ENCODE measurements at places on chromosomes 5 and 9.
A peak's percentile ranks its signal among the peaks of the same experiment; 100 is the strongest.

GRCh38 chr9:91775011-91775707, 174.9 kb downstream of the ROR2 start:
- peak; percentile 38 for DNase-seq

DNA sequence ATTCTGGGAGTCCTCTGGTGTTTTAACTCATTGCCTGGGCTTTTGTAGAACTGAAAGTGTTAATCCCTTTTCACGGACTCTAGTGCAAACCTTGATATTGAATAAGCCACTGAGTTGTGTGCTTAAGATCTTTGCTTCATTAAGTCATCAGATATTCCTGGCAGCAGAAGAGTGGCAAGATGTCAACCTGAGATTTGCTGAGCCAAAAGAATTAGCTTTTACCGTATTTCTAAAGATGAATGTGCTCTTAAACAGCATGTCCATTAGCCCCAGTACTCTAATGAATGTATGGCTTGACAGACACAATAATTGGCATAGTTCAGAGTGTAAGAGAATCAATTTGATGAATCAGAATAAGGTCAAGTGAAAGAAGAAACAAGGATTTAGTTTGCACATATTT, 87.2 kb upstream of the CDH6 start:
- DNase-seq, result no peak

DNA sequence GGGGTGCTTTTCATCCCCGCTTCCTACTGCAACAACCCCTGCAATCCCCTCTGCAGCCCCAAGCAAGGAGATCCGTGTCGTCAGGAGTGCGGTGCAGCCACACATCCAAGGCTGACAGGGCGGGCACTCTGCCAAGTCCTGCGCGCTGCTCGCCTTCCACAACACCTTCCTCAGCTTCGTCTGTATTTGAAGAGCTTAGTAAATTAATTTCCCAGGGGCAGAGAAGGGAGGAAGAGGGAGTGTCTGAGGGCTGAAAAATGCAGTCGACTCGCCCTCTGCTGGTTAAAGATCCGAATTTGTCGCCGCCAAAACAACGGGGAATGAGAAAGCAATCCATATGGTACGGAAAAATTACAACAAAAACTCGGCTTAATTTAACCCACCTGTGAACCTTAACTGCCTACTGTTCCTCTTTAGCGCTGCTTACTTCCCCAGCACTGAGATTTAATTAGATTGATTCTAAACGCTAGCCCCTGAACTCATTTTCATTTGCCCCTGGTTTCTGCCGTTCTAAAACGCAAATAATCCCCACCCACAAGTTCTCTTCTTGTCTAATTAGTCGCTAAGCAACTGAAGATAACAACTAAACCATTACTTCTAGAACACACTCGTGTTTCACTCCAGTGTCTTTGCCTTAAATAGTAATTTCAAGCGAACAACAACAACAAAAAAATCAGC, 10.9 kb upstream of the PCDHB1 start:
- DNase-seq, result peak; percentile 56

DNA sequence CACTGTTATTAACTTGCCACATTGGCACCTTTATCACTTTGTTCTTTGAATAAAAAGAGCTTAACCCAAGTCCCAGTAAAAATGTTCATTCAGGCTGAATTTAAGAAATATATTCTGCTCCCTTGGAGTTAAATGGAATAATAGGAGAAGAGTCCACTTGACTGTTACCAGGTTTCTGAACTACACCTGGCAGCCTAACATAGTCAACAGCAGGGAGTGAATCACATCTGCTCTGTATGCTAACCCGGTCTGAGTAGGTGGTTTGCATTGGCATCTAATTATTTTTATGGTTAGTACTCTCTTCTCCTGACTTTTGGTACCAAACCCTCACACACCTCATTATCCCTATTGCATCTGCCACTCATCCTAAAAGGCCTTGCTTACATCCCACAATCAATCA, 86.7 kb downstream of the STK32A start:
- DNase-seq, result no peak

DNA sequence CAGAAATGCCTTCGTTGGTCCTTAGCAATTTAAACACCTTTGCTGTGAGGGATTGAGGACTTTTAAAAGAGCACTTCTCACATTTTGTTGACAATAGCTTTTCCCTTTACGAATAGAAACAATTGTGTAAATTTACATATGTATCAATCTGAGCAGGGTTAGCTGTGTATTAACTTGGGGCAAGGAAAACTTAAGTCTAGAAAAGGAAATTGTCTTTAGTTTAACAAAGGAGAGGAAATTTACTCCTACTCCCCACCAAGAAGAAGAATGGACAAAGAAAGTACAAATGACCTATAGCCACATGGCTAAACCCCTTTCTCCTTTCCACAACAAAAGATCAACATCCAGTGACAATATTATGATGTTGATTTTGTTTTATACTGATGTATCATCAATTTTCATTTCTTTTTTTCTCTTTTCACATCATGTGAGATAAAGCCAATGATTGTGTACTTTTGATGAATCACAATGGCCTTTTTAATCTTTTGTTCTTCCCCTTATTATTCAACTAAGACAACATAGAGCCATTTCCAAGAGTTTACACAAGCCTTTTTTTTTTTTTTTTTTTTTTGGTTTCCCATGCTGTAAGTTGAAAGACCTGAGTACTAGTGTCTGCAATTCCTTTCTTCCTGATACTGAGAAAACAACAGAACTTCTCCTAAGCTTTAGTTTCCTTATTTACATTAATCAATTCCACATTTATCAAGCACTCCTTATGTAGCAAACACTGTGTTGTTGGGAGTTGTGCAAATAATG, 19.0 kb downstream of the FOXB2 start:
- DNase-seq, result no peak

DNA sequence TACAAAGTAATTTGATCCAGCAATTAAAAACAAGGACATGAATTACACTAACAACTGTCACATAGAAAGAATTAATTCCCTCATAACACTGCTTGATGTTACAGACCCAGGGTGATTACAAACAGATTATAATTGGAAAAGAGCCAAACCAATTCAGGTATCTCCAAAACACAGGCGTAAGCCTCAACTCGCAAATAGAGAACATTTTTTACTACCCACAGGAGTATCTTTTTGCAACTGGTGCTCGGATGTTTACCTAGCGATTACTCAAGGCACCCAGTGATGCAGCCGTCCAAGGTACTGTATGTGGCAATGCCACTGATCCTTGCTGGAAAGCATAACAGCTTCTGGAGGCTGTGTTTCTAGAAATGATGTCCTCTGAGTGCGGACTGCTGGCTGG, 386.1 kb upstream of the KIF2A start:
- DNase-seq, result peak; percentile 18

- no peak for DNase-seq
Measured at GRCh38 chr5:108196276-108196675, 185.6 kb downstream of the FBXL17 start.

DNA sequence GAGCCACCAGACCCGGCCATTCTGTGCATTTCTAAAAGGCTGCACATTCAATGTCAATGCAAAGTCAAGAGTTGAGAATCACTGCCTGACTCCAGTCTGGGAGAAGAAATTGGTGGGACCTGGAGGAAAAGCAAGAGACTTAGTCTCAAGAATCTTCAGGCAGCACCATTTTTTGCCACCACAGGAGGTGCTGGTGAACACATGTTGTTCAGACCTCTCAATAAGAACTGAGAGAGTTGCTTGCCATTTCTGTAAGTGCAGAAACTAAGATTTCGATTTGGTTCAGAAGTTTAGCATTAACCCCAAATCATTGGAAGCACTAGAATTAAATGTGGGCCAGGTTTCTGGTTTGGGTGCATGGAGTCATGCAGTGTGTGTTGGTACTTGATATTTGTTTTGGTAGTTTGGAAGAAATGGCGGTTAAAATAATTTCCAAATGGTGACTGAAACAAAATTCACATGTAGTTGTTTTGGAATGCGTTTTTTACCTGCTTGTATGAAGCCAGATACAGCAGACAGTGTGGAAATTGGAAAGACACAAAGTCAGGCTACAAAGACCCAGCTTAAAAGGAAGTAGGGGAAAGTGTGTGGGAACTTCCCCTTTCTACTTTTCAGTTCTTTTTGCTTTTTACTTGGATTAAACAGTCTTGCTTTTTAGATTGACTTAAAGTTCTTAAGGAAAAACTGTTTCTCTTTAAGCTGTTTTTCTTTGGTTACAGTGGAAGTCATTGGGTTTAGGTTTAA, 20.4 kb downstream of the PDE8B start:
- no peak for DNase-seq

- DNase-seq, result no peak
Measured at GRCh38 chr5:141356950-141357349, 2.1 kb downstream of the PCDHGA4 start.

GRCh38 chr9:29556317-29556716, 1983.0 kb upstream of the C9orf72 start:
- DNase-seq, result no peak

DNA sequence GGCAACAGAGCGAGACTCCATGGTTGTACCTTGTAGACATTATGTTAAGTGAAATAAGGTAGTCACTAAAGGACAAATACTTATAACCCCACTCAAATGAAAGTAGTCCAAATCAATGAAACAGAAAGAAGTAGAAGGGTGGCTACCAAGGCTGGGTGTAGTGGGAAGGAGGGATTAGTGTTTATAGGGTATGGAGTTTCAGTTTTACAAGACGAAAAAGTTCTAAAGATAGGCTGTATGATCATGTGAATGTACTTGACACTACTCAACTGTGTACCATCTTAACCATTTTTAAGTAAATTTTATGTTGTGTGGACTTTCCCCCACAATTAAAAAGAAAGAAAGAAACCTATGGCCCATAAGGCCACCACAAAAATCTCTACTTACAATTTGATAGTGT, 32.2 kb downstream of the ALDH7A1 start:
- no peak for DNase-seq

GRCh38 chr5:50751064-50751657, 84.7 kb downstream of the PARP8 start:
- no peak for DNase-seq

DNA sequence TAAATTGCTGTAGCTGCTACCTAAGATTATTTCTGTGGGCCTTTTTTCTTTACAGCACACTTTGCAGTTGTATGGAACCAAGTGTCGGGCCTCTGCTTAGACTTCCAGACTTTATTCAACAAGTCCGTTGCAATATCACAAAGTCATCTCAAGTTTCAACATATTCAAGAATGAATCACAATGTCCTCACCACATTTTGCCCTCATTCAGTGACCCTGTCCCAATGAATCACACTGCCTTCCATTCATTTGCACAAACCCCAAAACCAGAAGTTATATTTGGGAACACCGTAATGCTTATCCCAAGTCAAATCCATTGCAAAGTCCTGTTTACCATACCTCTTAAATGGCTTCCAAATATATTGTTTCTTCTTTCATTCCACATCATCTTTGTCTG, 439.6 kb downstream of the CSNK1G3 start:
- no peak for DNase-seq

DNA sequence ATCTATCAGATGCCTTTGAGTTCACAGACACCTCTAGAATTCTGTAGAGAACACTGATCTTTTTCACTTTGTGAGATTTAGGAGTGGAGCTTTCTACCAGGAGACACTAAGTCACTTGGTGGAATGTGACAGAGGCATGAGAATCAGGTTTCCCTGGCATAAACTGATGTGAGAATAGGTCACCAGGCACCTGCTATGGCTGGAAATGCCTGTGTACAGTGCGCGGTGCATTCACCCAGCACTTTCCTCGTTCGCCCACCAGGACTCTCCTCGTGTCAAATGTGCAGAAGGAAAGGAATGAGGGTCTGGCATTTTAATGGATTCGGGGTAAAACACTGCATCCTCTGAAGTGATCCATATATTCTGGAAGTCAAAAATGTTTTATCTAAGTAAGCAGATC, 281.8 kb upstream of the TUT7 start:
- no peak for DNase-seq

DNA sequence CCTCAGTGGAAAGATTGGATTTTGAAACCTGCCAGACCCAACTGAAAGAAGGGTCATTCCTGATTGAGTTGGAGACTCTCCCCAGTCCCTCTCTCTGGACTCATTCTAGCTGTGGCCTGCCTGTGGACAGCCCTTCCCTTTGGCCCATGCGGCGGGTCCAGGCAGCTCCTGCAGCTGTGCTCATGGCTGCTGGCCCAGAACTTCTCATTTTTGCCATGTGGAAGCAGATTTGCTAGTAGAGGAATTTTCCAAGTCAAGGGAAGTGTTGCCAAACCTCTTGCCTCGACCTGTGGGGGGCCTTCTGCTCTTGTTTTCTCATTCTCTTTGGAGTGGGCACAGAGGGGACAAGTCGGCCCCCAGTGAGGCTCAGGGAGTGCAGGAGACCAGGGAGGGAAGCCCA, 89.2 kb downstream of the ANKRD33B start:
- DNase-seq, result no peak

All from NCI-H1092 (cell line).